Activated naive CD8-positive, alpha-beta T cell treated with anti-CD3 and anti-CD28 coated beads, Interleukin-2, amount 50 U/mL, for 16 hours (primary cell): ENCODE measurements at places on chromosomes 7 and 10.

DNA sequence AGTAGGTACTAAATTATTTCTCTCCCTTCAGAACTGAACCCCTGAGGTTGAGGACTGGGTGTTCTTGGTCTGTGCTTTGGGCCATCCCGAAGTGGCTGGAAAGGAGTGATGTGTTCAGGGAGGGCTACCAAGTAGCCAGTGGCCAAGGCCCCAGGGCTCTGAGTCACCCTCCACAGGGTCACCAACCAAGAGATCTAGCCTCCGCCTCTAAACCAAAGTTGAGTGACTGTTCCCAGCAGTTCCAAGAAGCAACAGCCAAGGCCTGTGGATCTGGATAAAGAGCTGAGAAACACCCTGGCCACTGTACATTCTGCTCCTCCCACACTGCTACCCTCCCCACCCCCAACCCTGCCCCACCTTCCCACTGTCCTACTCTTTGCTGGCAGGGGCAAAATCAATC, 35.5 kb upstream of the KCNMA1 start:
- no peak for DNase-seq

DNA sequence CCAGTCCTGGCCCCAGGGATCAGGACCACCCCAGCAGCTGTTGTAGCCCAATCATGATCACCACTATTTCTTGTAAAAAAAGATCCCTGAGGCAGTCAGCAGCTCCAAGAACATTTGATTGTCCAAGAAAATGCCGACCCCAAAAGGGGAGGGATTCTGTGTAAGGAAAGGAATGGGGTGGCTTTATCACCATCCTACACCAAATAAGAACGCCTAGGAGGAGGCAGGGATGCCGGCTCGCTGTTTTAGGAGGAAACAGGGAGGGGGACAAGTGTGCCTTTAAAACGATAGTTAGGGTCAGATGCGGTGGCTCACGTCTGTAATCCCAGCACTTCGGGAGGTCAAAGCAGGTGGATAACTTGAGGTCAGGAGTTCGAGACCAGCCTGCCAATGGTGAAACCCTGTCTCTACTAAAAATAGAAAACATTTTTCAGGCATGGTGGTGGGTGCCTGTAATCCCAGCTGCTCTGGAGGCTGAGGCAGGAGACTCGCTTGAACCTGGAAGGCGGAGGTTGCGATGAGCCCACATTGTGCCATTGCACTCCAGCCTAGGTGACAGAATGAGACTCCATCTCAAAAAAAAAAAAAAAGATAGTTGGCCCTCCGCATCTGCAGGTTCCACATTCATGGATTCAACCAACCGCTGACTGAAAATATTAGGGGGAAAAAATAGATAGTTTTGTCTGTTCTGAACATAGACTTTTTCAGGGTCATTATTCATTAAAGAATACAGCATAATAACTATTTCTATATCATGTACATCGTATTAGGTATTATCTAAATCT, 63.6 kb downstream of the PDIA4 start:
- DNase-seq: no peak

DNA sequence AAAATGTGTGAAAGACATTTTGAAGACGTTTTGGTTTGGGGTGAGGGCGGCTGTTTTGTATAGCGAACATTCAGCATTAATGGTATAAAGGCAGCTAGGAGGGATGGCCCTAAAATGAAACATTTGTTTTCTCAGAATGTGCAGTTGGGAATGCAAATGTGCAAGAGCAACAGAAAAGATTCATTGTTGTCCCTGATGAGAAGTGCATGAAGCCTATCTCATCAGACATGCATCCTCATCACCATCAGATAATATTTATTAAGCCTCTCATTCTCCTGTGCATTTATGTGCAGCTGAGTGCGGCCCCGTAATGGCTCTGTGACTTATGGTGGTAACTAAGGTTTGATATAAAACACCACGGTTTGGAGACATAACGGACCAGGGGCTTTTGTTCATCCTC, 199.5 kb downstream of the GFRA1 start:
- DNase-seq: no peak

GRCh38 chr7:115410434-115410820, 488.5 kb downstream of the MDFIC start:
- DNase-seq: no peak
